ENCODE measurements at places on chromosomes 7 and 10.
A peak's percentile ranks its signal among the peaks of the same experiment; 100 is the strongest.

- no peak for DNase-seq
Observed at GRCh38 chr10:15092855-15093408, 4.2 kb upstream of the RPP38 start.

DNA sequence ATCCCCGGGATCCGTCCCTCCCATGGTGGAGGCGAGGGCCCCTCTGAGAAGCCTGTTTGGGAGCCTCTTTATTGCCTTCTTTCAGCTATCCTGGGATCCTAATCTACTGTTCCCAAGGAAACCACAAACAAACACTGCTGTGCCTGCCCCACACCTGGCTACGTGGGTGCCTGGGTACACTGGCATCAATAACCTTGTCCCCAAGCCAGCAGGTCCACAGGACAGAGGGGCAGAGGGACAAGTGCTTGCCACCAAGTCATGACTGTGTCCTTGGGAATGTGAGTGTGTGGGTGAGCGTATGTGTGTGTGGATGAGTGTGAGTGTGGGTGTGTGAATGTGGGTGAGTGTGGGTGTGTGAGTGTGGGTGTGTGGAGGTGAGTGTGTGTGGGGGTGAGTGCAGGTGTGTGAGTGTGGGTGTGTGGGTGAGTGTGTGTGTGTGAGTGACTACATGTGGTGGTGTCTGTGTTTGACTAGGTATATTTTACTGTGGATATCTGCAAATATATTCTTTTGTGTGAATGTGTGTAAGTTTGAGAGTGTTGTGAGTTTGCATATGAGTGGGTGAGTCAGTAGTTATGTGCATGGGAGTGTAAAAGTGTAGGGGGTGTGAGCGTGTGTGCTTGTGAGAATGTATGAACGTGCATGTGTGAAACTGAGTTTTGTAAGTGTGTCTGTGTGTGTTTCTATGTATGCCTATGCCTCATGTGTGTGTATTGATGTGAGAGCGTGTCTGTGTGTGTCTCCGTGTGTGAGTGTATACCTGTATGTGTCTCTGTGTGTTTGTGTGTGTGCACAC lies 96.1 kb downstream of the TNS3 start:
- DNase-seq, result peak; percentile 63

- peak; percentile 63 for DNase-seq
Observed at GRCh38 chr10:131901181-131901829, 497 bp downstream of the PPP2R2D start.

DNA sequence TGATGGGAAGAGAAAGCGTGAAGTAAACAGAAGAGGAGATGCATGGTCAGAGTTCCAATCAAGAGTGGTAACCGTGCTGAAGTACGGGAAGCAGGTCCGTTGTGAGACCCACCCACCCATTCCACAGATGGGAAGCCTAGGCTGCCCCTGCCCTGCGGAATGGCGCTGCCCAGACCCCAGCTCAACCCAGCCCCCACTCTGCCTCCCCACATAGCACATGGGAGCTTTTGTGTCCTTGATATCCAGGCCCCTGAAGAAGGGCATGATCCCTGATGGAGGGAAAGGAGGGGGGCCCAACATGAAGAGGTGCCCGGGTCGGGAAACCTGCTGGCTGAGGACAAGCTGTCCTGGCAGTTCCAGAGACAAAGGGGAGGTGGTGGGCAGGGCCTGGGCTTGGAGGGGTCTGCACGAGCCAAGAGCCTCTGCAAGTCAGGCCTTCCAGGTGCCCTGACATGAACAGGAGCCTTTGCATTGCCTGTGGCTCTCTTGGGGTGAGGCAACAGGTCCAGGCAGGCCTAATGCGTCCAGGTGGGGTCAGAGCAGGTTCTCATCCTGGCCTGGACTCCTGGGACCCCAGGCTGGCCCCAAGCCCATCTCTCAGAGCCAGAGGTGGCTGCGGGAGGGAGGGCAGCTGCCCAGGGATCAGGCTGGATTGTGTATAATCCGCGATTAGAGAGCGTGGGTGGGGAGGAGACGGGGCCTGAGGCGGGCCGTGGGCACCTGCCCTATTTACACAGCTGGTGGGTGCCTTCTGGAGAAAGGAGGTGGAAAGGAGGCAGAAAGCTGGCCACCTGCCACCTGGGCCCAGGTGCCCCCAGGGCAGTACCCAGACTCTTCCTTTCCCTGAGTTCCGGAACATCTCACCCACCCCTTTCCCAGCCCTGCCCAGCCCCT lies 23.5 kb downstream of the YKT6 start:
- no peak for DNase-seq

DNA sequence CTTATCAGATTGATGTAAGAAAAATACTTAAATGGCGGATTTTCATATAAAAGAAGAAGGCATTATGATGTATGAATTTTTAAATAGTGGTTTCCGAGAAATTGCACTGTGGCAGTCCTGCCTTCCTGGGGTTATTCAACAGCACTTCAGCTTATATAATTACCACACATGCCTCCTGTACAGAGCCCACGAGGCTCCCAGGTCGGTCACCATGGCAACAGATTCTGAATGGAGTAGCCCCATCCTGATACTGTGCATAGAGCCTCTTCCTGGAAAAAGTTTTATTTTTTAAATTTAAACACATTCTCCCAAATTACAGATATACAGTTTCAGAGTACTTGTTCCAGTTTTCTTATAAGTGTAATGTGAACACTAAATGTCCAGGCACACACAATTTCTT lies 15.9 kb upstream of the ASB4 start:
- DNase-seq, result no peak

DNA sequence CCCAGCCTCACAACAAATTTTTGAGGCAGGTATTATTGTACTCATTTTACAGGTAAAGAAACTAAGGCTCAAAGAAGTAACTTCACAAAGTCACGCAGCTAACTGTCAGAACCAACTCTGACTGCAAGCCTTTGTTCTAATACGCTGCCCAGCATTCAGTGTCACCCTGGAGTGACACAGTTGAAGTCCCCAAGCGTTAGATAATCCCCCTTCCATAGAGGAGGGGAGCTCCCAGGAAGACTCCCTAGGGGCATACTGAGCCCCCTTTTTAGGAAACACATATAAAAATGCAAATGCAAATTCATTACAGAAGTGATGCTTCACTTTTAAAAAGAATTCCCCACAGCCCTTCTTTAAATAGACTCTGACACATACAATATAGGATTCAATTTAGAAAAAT lies 101.0 kb upstream of the MACROH2A2 start:
- no peak for DNase-seq

DNA sequence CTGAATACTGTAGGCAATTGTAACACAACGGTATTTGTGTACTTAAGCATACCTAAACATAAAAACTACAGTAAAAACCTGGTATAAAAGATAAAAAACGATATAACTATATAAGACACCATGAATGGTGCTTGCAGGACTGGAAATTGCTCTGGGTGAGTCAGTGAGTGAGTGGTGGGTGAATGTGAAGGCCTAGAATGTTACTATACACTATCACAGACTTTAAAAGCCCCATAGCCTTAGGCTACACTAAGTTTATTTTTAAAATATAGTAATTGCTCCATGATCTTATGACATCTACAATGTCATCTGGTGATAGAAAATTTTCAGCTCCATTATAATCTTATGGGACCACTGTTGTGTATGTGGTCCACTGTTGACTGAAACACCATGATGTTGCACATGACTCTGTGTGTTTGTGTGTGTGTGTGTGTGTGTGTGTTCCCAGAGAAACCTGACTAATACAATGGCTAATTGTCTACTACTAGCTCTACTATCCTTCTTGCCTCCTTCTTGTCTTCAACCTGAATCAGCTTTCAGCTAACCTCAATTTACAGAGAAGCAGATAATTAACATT lies 27.6 kb upstream of the PRPF18 start:
- no peak for DNase-seq

DNA sequence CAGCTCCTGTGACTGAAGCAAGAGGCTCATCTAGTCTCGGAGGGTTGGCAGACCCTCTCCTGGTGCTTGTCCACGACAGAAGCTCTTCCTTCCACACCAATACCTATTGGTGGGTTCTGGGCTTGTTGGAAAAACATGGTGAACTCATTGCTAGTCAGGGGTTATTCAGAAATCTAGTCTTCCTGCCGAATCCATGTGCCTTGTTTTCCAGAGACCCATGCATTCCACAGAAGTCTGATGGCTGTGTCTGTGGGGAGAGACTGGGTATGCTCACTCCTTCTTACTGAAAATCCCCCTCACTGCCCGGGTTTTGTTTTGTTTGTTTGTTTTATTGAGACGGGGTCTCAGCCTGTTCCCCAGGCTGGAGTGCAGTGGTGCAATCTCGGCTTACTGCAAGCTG lies 138.3 kb downstream of the DNAJB6 start:
- DNase-seq, result no peak

- no peak for DNase-seq
Observed at GRCh38 chr7:7696458-7697119, 21.8 kb downstream of the RPA3 start.

DNA sequence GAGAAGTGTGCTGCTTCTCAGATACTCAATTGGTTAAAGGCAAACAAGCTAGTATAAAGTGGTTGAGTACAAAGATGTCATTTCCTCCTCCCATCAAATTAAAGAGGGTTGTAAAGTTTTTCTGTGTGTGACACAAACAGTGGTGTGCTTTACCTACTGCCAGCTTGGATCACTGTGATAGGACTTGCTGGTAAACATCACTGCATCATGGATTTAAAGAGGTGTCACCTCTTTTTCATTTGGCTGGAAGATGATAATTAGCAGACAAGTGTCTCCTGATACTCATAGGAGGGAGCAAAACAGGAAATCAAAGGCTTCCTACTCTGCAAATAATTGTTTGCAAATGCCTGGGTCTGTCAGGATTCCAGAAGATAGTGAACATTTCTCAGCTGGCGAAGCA lies 200.5 kb downstream of the MDFIC start:
- no peak for DNase-seq

DNA sequence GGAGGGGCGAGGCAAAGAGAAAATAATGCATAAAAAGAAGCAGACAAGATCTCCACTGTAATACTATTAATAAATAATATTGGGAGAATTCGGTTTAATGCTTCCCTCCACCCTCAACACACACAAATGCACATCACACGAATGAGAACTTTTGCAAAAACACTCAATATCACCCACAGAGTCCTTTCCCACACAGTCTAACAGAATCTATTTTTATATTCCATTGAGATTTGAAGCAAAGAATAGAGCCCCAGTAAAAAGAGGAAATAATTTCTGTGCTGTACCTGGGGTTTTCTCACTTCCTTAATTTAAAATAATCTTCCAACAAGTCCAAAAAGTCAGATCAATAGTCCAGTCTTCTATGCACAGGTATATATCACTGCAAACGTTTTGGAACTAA lies 17.0 kb downstream of the PIK3AP1 start:
- no peak for DNase-seq

DNA sequence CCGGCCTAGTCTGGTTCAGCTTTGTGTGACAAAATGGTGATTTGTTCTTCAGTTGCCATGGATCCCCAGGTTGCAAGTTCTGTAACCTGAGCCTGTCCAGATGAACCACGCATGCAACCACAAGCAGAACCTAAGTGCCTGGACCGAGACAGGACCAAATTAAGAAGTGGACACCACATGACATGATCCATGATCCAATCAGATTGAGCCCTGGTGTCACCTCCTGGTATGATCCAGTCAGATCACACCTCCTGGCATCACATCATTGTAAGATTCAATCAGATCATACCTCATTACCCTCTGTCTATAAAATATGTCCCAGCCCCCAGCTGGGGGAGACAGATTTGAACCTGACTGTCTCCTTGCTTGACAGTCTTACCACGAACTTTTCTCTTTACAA lies 70.0 kb downstream of the MALSU1 start:
- DNase-seq, result no peak

- no peak for DNase-seq
Observed at GRCh38 chr10:13894412-13895093, 307.8 kb downstream of the PRPF18 start.

- DNase-seq, result no peak
Observed at GRCh38 chr10:89215511-89215910, 8.4 kb upstream of the CH25H start.

DNA sequence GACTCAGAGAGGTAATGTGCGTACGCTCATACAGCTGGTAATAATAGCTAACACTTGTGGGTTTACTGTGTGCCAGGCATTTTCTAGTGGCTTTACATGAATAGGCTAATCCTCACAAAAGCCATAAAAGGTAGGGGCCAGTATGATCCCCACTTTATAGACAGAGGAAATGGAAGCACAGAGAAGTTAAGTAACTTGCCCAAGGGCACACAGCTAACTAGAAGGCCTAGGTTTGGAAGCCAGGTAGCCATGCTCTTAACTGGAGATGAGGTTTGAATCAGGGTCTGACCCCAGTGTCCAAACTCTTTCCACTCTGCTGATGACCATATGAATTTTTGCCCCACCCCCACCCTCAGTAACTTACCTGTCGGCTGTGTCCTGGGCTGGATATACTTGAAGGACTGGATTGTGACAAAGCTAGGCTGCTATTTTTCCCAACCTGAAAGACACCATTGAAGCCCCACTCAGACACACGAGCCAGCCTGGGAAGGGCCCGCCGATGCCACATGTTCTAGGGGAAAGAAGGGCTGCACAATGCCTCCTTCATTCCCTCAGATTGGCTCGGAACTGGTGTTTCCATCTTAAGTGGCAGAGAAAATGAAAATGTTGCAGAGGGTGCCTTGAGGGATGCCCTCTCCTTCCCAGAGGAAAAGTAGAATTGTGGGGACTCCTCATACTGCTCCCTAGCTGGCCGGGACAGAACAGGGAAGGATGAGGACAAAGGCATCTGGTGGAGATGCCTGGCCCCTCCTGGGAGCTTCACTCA lies 29.1 kb upstream of the EFCAB10 start:
- no peak for DNase-seq

GRCh38 chr7:30977896-30978564 lies 14.3 kb downstream of the GHRHR start:
- peak; percentile 88 for DNase-seq

DNA sequence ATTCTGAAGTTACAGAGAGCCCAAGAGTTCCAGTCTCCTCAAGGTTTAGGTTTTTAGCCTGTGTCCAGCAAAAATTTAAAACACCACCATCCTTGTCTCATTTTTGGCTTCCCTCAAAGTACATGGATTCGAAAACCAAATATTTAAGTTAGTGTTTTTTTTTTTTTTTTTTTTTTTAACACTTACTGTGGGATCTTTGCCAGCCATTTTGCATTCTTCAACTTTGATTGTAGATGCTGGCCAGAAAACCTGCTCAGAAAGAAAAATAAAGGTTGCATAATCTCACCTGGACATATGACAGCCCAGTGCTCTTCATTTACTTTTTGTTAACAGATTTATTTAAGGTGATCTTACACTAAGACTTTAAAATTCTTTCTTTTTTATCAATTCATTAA lies 91.6 kb downstream of the SEMA3C start:
- no peak for DNase-seq

- no peak for DNase-seq
Observed at GRCh38 chr10:60803865-60804264, 25.6 kb downstream of the CDK1 start.
